ENCODE measurements at places on chromosomes 7 and 10.
A peak's percentile ranks its signal among the peaks of the same experiment; 100 is the strongest.

DNA sequence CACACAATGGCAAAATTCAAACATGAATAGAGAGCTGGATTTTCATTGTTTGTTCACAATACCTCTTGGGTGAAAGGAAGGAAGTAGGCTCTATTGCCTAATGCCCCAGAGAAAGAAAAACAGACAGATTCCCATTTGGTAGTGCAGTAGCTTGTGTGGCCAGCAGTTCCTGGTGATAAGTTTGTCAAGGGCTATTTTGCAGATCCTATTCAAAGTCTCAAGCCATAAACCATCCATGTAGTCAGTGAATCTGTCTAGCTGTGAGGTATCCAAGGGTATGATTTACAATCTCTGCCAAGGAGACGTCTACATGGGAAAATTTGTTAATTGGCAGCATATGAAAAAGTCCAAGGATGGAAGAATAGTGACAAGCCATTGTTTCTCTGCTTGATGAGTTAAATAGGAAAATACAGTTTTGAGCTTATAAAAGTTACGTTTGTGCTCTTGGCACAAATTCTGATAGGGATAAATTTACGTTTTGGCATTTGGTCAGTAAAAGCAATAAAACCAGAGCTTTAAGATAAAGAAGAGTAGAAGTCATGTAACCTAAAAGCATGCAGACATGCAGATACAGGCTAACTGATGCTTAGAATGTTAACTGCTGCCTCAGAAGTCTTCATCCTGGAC is 269.1 kb downstream of the GATA3 start:
- no peak for DNase-seq

GRCh38 chr7:140656548-140657515 is 15.9 kb upstream of the ADCK2 start:
- DNase-seq, result no peak

- DNase-seq, result no peak
Observed at GRCh38 chr10:62095181-62096122, 173.2 kb downstream of the RTKN2 start.

GRCh38 chr7:149788300-149788851 is 15.0 kb upstream of the ZNF467 start:
- DNase-seq, result no peak

DNA sequence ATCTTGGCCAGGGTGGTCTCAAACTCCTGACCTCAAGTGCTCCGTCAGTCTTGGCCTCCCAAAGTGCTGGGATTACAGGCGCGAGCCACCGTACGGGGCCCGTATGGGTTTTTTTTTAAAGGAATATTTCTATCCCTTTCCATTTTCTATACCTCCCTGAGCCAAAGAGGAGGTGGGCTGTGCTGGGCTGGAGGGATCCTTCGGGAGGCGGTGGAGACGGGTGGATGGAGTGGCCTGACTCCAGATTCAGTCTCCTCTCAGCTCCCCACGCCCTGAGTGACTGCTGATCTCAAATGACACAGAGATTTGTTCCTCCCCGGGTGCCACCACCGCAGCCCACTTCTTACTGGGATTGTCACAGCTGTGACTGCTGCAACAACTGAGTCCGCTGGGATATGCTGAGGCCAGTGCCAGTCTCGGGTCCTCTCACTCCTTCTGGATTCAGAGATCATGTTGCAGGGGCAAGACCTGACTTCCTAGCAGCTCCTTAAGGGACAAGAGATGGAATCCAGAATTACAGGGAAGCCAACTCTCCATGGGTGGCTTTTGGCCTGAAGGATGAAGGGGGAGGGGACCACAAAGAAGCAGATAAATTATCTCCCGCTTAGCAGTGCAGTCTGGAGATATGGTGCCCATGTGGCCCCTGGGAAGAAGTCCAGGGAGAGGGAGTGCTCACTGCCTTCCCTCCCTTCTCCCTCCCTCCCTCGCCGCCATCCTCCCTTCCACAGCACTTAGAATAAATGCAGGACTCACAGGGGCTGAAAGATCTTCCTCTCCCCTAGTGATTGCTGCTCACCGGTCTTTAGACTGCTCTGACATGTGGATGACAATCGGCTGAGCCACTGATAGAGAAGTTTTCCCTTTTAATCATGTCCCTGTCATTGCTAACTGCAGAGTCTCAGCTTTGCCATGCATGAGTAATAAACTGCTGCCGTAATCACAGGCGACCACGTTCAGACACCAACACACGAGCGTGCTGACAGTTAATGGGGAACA is 14.3 kb downstream of the GALNT17 start:
- DNase-seq, result peak; percentile 22

- DNase-seq, result peak; percentile 76
Observed at GRCh38 chr10:17454161-17455014, at the start of gene ST8SIA6. Gene ST8SIA6 (minus strand): TSS chr10:17454595. CDS start chr10:17454255, 340 bp downstream.

- DNase-seq, result no peak
Observed at GRCh38 chr10:75145590-75145989, 34.1 kb downstream of the SAMD8 start.

GRCh38 chr7:127665922-127666321 is 13.9 kb downstream of the SND1 start:
- DNase-seq, result no peak

- DNase-seq, result no peak
Observed at GRCh38 chr10:128516180-128516579, 390.0 kb upstream of the MKI67 start.

DNA sequence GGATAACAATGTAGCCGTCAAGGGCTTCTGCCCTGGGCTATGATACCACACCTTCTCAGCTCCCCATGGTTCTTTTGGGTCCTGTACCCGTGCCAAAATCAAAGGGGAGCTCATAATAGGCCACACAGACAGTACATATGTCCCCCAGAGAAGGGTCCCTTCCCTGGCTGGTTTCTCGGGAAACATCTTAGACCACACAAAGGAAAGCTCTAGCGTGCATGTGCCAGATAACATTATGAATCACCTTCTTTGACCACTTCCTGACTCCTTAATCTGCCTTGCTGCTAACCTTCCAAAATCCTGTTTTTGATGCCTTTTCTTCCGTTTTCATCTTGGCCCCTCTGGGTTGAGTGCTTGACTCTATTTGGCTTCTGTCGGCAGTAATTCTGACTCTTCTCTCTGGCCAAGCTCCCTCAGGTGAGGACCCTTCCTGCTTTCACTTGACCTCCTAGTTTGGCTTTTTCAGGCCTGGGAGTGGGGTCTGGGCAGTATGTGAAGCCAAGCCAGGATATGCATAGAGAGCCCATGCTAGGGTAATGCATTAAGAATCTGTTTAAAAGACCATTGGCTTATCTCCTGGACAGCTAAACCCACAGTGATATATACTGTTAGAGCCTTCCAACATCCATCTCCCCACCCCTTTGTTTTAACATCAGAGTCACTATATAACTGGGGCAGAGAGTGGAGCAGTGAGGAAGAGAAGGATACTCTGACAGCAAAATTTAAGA is 84.8 kb downstream of the ANLN start:
- no peak for DNase-seq

Measured in right hindlimb (tissue), 1 donor.